ENCODE measurements at places on chromosomes 2 and 18.

- DNase-seq = no peak
Measured at GRCh38 chr18:55246278-55246677, 287.0 kb upstream of the CCDC68 start.

DNA sequence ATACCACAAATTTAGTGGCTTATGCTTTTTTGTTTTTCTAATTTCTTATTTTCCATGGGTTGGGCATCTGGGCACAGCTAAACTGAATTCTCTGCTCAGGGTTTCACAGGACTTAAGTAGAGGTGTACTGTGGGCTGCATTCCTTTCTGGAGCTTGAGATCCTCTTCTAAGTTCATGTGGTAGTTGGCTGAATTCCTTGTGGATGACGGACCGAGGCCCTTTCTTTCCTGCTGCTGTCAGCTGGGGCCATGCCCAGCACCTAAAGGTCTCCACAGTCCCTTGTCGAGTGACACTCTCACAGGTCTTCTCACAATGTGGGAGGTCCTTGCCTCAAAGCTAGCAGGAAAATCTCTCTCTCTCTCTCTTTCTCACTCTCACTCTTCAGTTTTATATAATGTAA, 433.5 kb upstream of the LRATD1 start:
- no peak for DNase-seq

GRCh38 chr2:1600191-1601066, 143.9 kb downstream of the PXDN start:
- peak; percentile 27 for DNase-seq

DNA sequence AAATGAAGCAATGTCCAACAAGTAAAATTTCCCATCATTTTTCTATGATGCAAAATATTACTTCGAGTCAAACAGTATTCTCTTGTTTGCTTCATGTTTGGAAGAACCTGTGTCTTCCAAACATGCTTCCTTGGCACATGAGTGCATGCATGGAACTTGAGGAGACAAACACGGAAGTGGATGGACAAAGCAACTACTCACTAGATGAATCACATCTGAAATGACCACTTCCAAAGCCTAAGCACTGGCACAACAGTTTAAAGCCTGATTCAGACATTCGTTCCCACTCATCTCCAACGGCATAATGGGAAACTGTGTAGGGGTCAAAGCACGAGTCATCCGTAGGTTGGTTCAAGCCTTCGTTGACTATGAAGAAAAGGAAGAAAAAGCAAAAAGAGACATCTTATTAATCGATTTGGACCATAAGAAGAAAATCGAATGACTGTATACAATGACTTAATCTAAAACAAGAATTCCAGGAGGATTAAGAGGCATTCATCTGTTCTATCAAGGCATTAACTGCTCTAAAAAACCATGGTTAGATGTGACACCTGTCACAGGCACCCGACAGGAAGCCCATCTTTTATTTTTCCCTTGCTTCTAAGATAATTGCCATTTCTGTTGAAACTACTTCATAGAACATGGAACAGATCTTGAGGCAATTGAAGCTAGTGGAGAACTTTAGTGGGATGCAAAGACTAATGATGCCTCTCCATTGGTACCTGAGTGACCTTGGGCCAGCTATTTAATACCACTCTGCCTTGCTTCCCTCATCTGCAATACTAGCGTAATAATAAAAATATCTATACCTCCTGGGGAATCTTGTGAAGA, 56.0 kb downstream of the ATIC start:
- peak; percentile 77 for DNase-seq

DNA sequence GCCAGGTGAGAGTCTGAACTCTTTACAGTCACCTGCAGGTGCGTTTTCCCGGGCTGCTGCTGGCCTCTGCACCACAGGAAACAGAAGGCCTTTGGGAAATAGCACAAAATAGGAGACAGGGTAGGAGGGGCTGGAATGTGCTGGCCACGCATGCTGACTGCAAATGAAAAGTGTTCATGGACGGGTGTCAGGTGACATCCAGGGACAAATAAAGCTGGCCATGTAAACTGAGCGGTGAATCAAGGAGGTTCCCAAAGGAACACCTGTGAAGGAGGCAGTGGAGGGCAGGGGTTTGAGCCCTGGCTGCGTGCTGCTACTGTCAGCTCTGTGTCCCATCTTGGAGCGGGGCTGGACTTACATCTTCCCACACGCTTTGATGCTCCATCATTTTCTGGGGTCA, 42.4 kb upstream of the GBX2 start:
- no peak for DNase-seq

GRCh38 chr2:121776885-121777698, 21.6 kb downstream of the TSN start:
- peak; percentile 6 for DNase-seq

- no peak for DNase-seq
Measured at GRCh38 chr18:31943878-31944816, 1.2 kb upstream of the TRAPPC8 start.

DNA sequence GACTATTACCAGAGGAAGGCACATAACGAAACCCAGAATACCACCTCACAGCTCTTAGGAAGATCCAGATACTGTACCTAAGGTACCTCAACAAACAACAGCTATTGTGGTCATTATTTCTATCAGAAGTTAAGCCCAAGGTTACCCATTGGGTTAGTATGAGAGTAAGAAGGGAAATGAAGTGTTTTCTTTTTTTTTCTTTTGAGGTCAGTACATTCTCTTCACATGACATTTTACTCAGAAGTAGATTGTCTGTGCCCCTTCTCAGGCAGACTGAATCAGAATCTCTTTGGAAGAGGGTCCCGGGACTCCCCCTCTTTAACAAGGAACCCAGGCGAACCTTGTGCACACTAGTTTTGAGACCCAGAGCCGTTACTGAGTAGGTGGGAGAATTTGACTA, 233.7 kb upstream of the CXCR4 start:
- no peak for DNase-seq

DNA sequence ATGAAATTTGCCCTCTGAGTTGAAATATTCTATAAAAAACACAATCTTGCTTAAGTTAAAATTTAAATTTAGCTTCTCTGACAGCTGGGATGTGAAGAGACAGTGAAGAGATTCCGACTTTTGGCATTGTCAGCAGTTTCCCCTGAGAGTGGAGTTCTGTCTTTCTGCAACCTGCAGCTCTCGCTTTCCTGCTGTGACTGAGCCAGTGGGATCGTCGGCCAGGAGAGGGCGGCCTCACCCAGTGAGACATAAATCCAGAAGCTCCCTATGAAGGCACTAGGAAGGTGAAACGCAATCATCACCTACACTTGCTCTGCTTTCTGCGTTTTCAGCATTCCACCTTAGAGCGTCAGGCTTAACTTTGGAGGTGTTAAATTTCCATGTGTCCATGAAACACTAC, 75.4 kb upstream of the HNMT start:
- DNase-seq = no peak

GRCh38 chr2:77086478-77086877, 435.7 kb downstream of the LRRTM4 start:
- DNase-seq = no peak

DNA sequence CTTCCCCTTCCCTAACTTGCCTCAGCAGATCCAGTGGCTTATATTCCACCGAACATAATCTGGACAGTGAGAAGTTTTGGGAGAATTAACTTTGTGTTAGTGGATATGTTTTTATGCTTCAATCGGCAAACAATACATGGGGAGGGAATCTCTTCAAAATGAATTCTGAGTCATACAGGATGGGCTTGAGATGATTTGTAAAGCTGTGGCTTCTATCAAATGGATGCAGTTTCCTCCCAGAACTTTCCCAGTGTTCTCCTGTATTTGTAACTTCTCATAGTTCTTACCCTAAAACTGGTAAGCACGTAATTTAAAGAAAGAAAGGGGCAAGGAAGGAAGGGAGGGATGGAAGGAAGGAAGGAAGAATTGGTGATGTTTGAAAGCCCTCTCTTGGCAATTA, 36.8 kb downstream of the PDCL3 start:
- DNase-seq = no peak

GRCh38 chr2:37367984-37368383, 23.6 kb downstream of the QPCT start:
- DNase-seq = no peak

- no peak for DNase-seq
Measured at GRCh38 chr18:50465211-50466153, 90.6 kb downstream of the SKA1 start.

DNA sequence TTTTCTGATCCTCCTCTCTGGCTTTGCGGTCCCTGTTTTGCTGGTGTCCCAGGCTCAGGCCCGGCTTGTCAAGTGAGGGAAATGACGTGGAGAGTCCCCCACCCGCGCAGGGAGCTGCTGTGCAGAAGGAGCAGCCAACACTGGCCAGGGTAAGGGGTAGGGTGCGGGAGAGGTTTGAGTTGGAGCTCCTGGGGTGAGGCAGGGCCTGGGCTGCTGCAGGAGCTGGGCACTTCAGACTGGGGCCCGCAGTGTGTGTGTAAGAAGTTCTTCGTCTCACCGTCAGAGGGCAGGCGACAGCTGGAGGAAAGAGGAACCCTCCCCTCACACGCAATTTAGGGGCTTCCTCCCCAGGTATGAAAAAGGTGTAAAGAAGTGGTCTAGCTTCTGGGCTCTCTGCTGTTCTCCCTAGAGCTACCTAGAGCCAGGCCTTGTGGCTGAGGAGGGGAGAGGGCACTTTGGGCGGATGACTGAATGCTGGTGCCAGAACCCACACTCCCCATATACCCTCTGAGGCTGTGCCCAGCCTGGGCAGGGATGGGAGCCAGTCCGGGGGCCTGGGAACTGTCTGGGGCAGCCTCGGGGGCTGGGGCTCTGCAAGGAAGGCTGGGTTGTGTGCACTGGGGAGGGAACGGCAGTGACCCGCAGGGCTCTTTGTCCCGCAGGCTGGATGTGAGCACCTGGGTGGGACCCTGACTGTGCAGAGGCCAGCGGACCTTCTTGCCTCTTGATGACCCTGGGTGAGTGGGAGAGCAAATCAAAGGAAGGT, 11.8 kb downstream of the CELF4 start:
- DNase-seq = no peak

DNA sequence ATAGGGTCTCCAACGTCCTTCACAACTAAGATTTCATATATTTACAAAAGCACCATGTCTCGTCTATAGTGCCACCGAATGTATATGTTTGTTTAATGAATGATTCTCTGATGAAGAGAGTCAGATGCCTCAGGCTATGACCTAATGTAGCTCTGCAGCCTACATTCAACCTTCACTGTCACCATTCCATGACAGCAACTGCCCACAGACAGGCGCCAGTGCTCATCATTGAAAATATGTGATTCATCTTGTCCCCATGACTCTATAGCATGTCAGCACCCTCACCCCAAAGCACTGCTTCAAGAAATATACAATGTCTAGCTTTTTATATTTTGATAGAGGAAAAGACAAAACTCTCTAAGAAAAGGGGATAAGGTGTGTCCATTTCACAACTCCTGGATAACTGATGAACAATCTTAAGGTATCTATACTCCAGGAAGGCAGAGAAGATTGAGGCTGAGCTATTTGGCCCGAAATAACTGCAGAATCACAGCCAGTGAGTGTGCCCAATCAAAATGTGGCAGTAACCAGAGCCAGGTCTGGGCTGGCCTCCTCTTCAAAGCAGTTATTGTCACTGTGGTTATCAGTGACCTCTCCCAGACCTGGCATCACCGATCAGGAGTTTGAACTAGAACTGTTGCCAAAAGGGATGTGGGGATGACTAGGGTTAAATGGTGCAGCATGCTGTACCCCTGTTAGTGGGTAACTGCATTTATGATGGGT, 246.6 kb downstream of the SETBP1 start:
- peak; percentile 28 for DNase-seq

DNA sequence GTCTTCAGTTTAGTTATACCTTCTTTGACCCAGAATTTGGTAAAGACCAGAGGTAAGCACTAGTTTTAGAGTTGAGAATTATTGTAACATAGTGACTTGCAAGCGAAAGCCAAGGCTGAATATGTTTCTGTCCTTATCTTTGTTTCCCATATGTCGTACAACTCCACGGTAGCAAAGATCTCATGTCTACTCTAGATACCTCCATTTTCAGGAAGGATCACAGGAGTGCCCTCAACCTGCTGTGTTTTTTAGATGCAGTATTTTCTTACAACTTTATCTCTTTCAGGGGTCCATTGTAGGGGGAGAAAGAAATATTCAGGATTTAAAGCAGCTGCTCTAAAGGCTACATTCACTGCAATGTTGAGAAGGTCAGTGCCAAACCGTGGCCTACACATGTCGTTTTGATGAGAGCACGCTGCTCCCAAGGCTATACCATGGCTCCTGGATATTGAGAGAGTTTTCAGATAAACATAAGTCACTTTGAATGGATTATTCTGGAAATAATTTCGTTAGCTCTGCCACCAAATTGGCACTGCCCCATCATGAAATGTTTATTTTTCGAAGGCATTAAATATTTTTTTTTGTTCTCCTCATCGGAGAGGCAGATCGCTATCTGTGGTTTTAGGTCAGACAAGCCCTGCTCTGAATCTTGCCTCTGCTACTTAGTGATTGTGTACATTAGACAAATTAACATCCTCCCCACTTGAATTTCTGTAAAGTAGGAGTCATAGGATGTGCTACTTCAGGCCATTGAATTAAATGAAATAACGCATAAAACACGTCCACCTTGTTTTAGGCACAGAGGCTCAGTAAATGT, 2.1 kb downstream of the RHBDD1 start:
- no peak for DNase-seq

DNA sequence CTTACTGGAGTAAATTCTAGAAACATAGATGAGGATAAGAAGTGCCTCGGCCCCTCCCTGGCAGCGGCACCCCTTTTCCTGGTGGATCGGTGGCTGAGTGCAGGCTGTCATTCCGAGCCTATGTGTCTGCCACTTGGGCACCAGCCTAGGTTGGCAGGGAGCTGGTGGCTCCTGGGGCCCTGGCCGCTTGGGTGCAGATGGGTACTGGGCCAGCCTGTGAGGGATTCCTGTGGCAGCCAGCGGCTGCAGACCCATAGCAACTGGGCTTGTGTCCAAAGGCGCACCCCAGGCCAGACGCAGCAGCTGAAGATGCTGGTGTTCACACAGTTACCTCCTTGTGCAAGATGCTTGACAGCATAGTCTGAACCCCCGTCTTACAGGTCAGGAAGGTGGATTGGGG, 2.8 kb downstream of the SNORC start:
- no peak for DNase-seq

- no peak for DNase-seq
Measured at GRCh38 chr2:42809131-42809818, 16.9 kb upstream of the HAAO start.

GRCh38 chr2:37632310-37632709, 39.1 kb downstream of the CDC42EP3 start:
- no peak for DNase-seq

GRCh38 chr2:17604050-17604449, 63.6 kb downstream of the VSNL1 start:
- DNase-seq = no peak

- DNase-seq = peak; percentile 15
Measured at GRCh38 chr2:120783371-120783791, 47.7 kb downstream of the GLI2 start.

DNA sequence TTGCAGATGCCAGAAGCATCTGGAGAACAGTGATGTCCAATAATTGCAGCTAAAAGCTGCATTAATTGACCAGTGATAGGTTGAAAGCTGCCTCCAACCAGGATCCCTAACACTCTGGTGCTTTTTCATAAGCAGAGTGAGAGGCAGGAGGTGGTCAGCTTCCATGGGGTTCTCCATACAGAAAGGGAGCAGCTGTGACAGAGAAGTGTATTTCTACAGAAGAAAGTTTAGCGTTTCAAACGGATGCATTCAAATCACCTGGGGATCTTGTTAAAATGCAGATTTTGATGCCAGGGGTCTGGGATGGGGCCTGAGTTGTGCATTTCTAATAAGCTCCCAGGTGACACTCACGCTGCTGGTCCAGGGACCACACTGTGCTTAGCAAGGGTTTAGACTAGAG, 216.5 kb upstream of the NRP2 start:
- DNase-seq = no peak

GRCh38 chr2:69251943-69252342, 135.1 kb downstream of the GFPT1 start:
- no peak for DNase-seq

All from AG10803 (cell line).